ENCODE measurements at places on chromosomes 6 and 20.

GRCh38 chr20:4130404-4131189 is 115.2 kb upstream of the RNF24 start:
- DNase-seq = no peak

GRCh38 chr20:54132612-54133433 is 41.0 kb downstream of the CYP24A1 start:
- no peak for DNase-seq

DNA sequence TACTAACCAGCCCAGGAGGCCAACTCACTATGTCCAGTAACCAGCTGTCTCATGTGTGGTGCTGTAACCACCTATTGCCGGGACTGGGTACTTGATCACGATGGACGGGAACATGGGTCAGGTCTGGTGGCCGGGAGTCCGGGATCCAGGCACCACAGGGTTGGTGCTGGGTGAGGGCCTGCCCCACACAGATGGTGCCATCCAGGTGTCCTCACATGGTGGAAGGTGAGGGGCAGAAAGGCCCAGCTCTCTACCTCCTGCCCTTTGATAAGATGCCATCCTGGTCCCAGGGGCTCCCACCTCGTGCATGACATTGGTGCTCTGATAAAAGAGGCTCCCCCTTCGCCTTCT is 116.3 kb downstream of the TAF4 start:
- no peak for DNase-seq

- DNase-seq = no peak
Measured at GRCh38 chr6:5205035-5205507, 55.7 kb downstream of the LYRM4 start.

GRCh38 chr6:13417431-13417830 is 70.0 kb downstream of the GFOD1 start:
- no peak for DNase-seq

Data from esophagus squamous epithelium (tissue), 5 donors.